ENCODE measurements at places on chromosomes 6 and 20. TPM values are rescaled to one million over a fixed set of nuclear protein-coding genes. Genes with fewer than 3 reads are reported as not detected.

GRCh38 chr6:37513155-37513554 is 13.5 kb upstream of the CCDC167 start:
- no peak for DNase-seq

GRCh38 chr6:13302291-13302690 is 26.0 kb downstream of the TBC1D7 start:
- DNase-seq: no peak

DNA sequence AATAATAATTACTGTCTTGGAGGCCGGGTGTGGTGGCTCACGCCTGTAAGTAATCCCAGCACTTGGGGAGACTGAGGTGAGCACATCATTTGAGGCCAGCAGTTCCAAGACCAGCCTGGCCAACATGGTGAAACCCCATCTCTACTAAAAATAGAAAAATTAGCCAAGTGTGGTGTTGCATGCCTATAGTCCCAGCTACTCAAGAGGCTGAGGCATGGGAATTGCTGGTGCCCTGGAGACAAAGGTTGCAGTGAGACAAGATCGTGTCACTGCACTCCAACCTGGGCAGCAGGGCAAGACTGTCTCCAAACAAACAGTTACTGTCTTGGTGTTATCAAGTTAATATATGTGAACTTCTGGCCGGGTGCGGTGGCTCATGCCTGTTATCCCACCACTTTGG is 4.9 kb downstream of the RRP36 start:
- no peak for DNase-seq

GRCh38 chr20:23367770-23368169 is 5.8 kb downstream of the GZF1 start:
- no peak for DNase-seq

- no peak for DNase-seq
Measured at GRCh38 chr6:24426729-24427446, 24.2 kb downstream of the MRS2 start.

DNA sequence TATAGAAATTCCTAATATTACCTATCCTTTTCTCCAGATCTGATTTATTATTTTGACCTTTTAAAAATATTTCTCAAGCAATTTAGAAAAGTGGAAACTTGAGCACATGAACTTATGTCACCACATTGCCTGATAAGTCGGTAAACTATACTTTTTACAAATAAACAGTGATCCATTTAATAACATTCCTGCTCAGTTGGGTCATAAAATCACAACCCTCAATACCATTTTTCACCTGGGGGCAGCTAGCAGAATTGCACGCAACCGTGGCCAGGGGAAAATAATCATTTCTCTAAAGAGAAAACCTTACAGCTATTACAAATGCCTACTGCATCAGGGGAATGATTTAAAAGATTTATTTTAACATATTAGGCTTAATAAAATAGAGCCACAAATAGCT is 614.5 kb downstream of the PHF3 start:
- DNase-seq: no peak

DNA sequence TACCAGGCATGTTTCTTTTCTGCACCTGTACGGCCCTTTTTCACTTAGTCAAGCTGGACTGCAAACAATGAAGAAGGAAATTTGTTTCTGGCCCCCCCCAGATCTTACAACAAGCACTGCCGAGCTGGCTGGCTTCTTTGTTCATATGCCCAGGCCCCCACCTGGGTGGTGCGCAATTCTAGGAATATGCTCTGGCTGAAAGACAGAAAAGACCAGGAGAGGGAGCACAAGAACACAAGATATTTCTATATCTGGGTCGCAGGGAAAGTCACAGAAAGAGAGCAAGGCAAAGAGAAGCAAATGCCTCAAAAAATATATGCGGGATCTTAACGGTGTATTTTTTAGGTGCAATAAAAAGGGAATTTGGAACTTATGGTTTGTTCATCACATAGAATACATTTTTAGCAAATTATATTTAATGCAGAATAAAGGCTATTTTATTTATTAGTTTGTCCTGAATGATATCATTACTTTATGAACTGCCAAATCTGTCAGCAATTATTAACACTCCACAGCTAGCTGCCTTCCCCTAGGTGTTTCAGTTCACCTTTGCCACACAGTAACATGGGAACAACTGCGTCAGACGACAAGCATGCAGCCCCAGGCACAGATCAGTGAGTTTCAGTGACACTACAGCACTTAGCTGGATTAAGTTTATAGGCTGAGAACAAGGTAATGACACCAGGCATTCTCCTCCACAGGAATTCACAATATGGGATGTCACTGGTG is 76.5 kb downstream of the GJA10 start:
- DNase-seq: peak; percentile 65

- no peak for DNase-seq
Measured at GRCh38 chr6:29818892-29819291, 8.7 kb upstream of the HLA-G start.

DNA sequence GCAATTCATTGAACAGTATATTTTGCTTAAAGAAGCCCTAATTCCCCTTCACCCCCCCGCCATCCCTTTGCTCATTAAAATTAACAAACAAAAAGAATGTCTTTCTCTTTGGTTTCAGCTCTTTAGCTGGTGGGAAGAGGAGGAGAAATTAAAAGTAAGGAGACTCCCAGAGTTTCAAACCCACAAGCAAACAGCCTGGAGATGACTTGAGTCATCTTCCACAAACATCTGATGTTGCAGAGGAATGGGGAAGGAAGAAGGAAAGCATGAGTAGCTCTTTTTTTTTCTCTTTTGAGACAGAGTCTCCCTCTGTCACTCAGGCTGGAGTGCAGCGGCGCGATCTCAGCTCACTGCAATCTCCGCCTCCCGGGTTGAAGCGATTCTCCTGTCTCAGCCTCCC is 189.6 kb downstream of the ADAT2 start:
- no peak for DNase-seq

DNA sequence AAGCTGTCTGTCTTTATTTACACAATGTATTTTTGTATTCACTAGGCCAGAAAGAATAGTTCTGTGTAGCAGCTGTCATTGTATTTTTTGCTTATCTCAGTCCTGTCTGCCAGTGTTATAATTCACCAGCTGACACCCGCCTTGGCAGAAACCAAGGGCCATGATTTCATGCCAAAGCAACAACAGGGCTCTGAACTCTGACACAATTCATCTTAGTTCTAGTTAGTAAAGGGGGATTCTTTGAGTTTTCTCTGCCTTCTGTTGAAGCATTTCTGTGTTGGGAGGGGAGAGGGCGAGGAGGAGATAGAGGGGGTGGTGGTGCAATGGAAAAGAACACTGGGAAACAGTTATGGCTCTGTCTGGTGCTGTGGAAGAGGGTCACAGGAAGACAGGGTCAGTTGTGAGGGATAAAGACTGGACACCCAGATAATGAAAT is 684.6 kb upstream of the MARCKS start:
- no peak for DNase-seq

DNA sequence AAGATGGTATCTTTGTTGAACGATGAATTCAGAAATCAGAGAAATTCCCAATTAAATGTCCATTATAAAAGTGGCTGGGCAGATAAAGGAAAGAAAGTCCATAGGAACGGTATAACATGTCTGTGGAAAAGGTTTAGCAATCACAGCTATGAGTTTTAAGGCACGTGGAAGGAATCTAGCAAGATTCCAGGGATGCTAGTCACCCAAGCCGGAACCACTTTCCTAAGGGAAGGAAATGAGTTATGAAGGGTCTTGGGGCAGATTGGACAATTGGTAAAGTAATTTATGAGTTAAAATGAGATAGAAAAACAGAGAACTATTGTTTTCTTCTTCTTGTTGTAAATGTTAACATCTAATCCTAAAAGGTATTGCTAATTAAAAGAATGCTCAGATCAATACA is 384.8 kb downstream of the ADGRB3 start:
- no peak for DNase-seq

DNA sequence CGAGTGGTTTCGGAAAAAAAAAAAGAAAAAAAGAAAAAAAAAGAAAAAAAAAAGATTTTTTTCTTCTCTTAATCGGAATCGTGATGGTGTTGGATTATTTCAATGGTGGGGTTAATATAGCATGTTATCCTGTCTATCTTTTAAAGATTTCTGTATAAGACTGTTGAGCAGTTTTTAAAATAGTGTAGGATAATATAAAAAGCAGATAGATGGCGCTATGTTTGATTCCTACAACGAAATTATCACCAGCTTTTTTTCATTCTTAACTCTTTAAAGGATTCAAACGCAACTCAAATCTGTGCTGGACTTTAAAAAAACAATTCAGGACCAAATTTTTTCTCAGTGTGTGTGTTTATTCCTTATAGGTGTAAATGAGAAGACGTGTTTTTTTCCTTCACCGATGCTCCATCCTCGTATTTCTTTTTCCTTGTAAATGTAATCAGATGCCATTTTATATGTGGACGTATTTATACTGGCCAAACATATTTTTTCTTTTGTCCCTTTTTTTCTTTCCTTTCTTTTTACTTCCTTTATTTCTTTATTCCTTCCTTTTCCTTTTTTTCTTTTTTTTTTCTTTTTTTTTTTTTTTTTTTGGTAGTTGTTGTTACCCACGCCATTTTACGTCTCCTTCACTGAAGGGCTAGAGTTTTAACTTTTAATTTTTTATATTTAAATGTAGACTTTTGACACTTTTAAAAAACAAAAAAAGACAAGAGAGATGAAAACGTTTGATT is 3.6 kb downstream of the SOX4 start:
- no peak for DNase-seq

DNA sequence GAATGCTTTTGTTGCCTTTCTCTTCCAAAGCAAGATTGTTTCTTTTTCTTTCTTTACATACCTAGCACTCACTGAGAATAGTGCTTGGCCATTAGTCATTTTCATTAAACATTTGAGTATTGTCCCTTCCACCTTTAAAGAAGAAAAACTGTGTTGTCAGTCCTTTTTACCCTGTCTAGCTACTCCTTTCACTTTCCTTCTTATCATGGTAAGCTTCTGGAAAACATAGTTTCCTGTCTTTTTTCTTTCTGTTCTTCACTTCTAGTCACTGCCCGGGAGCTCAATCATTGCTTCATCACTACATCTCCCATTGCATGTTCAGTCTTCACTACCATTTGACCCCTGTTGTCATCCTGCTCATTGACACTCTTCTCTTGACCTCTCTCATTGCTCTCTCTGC is 12.1 kb downstream of the VAPB start:
- no peak for DNase-seq

- DNase-seq: no peak
Measured at GRCh38 chr6:136628996-136629395, 78.8 kb upstream of the MAP7 start.

- DNase-seq: no peak
Measured at GRCh38 chr6:165662749-165663376, at the start of gene PDE10A. Gene PDE10A, minus strand, starts transcription at chr6:165663241. Its CDS starts 430 bp downstream, at chr6:165662811.

- no peak for DNase-seq
Measured at GRCh38 chr6:157684620-157685299, 138.3 kb upstream of the SNX9 start.

DNA sequence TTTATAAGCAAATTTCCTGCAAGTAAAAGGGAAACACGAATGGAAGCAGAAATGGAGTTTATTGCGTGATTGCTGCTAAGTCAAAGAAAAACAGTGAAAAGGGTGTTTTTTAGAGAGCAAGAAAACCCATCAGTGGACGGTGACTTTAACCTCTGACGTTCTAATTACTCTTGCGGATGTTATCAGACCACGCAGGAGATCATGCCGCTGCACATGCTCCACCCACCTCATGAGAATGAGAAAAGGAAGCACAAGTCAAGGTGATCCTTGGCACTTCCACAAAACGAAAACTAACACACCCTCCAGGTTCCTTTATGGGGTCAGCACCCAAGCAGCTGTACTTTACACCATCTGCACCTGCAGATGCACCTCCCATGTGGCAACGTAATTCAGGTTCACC is 45.0 kb downstream of the LYRM4 start:
- DNase-seq: no peak

GRCh38 chr20:46157625-46158024 is 39.5 kb downstream of the CD40 start:
- no peak for DNase-seq

- DNase-seq: no peak
Measured at GRCh38 chr20:2820084-2820895, 4.1 kb downstream of the TMEM239 start.

DNA sequence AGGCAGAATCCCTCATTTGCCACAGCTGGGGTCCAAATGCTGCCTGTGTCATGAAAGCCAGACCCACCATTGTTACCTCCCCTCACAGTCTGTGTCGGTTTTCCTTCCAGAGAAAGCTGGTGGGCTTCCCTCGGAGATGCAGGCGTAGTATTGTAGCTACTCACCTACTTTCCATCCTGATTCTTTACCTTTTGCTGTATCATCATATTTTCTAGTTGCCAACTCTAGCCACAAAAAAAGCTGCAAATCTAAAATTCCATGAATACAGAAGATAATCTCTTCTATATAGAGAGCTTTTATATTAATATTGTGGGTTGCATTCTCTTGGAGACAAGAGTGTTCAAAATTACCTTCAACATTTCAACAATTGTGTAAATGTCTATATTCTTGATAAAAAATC is 98.0 kb upstream of the LAMP5 start:
- DNase-seq: no peak

DNA sequence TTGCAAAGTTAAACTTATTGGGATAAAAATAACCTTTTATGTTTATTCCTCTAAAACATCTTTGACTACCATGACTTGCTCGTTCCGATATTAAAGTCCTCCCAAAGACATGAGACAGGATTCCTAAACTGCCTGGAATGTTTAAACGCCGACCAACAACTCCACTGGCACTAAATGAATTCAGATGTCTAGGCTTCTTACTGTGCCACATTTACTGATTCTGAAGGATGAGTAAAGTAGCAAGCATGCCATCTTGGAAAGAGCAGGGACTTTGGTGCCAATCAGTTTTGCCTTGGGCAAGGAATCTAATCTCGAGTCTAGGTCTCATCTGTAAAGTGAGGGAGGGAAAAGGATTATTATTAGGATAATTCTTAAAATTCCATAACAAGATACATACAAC is 25.3 kb downstream of the MBOAT1 start:
- no peak for DNase-seq

DNA sequence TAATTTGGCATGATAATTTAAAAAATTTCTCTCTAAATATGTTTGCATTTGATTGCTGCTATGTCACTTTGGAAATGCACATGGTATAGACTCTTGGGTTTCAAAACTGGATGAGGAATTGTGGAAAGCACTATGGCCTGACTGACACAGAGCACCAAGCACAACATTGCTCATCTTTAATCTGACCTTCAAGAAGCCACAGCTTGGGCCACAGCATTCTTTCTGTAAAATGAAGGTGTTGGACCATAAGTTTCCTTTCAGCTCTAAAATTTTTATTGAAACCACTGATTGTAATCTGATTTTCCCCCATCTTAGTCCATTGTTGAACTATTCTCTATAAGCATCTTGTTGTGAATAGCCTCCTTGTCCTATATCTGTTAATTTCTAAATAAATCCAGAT is 41.0 kb downstream of the QKI start:
- DNase-seq: no peak

- DNase-seq: no peak
Measured at GRCh38 chr6:110328259-110328658, 29.9 kb downstream of the METTL24 start.

Gene RIMS1
- total RNA-seq: not detected

Gene PSORS1C2
- not detected for total RNA-seq

Gene VWA7
- total RNA-seq: 1.7 TPM

Gene HLA-DRB1
- 31.3 TPM for total RNA-seq

Gene HSPA12B
- total RNA-seq: not detected

Gene SLC22A2
- not detected for total RNA-seq

Gene HLA-DRB5
- total RNA-seq: 12.5 TPM

All from CD4-positive, alpha-beta T cell (primary cell).